ENCODE measurements at places on chromosomes 7 and 10. TPM values are rescaled to one million over a fixed set of nuclear protein-coding genes. Genes with fewer than 3 reads are reported as not detected.

GRCh38 chr7:18538554-18539250 is 43.2 kb downstream of the HDAC9 start:
- DNase-seq, result no peak

GRCh38 chr7:155744971-155745683 is 67.1 kb downstream of the SHH start:
- DNase-seq, result no peak

DNA sequence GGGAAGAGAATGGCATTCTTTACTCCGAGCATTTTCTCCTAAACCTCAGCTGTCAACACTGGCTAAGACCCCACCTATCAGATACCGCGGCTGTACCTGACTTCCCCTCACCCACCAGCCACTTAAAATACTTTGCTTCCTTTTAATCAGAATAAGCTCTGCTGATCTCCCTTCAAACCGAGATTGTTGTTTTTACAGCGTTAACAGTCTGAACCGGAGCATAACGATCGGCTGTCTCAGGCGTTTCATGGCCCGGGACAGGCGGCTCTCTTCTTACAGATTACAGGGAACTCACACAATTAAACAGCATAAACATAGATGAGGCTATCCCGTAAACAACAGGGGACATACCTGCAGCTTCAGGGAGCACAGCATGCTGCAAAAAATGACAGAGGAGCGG is 174.3 kb upstream of the RNF32 start:
- DNase-seq, result no peak

- no peak for DNase-seq
Observed at GRCh38 chr10:10996966-10997620, 20.6 kb upstream of the CELF2 start.

- no peak for DNase-seq
Observed at GRCh38 chr10:13291821-13292773, 7.8 kb downstream of the PHYH start.

GRCh38 chr7:4085937-4086691 is 596.0 kb upstream of the FOXK1 start:
- no peak for DNase-seq

GRCh38 chr10:14365266-14365665 is 34.5 kb upstream of the FRMD4A start:
- DNase-seq, result no peak

- no peak for DNase-seq
Observed at GRCh38 chr10:103871006-103871405, 15.6 kb upstream of the SH3PXD2A start.

GRCh38 chr7:36400606-36401005 is 10.9 kb downstream of the ANLN start:
- no peak for DNase-seq

DNA sequence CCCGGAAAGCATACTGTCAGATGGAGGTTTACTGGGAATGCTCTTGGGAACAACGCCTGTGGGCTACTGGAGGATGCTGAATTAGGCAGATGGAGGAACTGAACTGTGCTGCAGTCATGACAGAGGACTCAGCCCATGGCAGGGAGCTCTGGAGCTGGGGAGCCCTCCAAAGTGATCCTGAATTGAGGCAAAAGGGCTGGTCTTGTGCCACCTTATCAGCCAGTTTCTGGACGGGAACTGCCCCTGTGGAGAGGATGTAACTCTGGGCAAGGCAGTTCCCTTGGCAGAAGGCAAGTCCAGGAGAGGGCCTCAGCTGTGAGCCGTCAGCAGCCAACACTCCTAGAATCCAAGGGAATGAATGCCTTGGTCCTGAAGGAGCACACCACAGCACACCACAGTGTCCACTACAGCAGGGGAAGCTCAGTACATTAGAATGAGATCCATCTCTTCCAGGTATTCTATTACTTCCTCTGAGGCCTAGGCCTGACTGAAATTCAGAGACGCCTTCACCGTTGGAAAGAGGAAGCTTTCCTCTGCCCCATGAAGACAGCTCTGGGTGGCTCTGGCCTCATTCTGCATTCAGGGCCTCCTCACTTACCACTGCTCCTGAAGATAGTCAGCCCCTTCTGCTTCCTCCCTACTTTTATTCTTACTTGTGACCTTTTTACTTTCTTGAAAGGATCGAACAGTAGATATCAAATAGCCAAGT is 139.6 kb upstream of the GPR26 start:
- DNase-seq, result no peak

- DNase-seq, result no peak
Observed at GRCh38 chr7:51080622-51081269, 235.9 kb downstream of the COBL start.

- no peak for DNase-seq
Observed at GRCh38 chr7:83985821-83986220, 208.8 kb downstream of the SEMA3A start.

GRCh38 chr10:126425032-126425431 is 36.8 kb upstream of the ADAM12 start:
- DNase-seq, result no peak

DNA sequence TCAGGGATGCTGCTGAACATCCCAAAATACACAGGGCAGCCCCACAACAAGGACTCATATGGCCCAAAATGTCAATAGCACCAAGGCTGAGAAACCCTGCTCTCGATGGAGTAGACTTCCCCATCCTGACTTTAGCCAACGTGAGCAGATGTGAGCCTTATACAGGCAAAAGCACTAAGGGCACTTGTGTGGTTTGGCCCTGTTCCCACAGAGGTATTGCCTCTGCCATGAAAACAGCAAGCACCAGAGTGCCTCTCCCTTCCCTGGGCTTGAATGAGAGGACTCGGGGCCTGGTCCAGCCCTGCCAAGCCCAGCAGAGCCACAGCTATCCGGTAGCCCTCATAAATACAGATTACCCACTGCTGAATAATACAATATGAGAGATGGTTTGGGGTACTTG is 47.5 kb downstream of the ACSM6 start:
- no peak for DNase-seq

DNA sequence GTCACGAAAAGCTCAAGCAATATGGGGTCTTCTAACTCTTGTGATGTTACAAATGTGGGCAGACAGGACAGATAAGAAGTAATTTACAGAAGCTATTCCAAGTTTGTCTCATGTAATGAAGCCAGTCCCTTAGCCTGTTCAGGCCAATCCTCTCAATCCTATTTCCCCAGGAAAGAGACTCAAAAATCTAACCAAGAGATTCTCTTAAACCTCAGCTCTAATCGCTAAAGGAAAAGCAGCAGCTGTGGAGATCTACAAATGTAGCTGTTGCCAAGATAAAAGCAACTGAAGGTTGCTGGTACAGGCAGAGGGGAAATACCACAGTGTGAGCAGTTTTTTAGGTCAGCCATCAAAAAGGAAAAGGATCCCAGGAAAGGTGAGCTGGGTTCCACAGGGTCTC is 39.3 kb downstream of the ANK3 start:
- no peak for DNase-seq

- no peak for DNase-seq
Observed at GRCh38 chr10:59781511-59781910, 28.3 kb upstream of the MRLN start.

DNA sequence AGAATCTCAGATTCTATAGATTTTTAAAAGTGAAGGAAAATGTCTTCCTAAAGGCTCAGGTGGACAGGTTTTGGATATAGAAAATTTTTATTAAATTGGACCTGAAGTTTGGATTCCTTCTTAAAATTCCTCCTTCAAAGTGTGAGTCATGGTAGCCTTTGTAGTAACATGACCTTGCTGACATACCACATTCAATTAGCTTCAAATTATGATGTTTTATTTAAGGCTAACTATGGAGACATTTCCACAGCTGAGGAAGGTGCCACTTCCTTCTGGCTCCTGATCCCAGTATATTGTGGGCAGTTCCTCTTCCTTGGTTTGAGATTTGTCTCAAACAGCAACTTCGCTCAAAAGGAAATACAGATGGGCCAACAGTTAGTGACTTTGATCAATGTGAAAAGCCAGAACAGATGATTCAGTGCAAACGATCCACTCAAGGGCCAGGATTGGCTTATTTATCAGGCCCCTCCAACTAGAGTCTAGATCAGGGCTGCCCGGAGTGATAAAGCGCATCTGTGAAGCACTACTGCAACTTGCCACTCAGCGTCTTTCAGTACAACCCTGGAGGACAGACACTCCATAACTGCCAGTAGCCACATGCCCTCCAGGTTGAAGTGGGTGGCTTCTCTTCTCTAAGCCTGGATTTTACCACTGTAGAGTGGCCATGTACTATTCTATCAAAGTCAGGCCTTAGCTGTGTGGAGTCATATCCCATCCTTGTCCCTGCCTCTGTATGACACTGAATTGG is 573.5 kb downstream of the KIF20B start:
- no peak for DNase-seq

- no peak for DNase-seq
Observed at GRCh38 chr7:55050281-55050680, 31.5 kb downstream of the EGFR start.

DNA sequence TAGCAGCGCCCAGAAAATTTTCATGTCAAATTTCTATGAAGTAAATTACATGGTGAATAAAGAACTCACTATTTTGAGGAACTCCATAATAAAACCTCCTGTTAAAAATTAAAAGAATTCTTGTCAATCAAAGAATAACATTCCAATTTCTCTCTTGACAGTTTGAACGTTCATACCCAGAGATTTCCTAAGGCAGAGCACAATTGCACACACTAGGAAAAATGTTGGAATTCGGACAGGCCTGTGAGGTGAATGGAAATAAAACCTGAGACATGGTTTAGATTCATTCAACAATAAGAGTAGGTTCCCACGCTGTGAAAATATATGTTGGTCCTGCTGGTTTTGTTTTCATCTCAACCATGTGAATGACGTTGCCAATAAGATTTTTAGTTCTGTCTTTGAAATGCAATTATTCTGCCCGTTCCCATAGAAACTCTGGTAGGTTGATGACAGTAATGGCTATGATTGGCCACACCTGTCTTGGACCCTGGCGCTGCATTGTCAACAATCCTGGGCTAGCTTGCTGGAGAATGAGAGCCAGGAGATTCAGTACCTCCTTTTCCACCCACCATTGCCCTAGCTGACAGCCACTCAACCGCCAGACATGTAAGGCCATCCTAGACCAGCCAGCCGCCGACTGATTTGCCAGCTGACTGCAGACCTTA is 43.3 kb upstream of the RAPGEF5 start:
- DNase-seq, result no peak

GRCh38 chr7:47471358-47471703 is 110.6 kb downstream of the TNS3 start:
- no peak for DNase-seq

- no peak for DNase-seq
Observed at GRCh38 chr7:84339306-84339705, 144.7 kb upstream of the SEMA3A start.

DNA sequence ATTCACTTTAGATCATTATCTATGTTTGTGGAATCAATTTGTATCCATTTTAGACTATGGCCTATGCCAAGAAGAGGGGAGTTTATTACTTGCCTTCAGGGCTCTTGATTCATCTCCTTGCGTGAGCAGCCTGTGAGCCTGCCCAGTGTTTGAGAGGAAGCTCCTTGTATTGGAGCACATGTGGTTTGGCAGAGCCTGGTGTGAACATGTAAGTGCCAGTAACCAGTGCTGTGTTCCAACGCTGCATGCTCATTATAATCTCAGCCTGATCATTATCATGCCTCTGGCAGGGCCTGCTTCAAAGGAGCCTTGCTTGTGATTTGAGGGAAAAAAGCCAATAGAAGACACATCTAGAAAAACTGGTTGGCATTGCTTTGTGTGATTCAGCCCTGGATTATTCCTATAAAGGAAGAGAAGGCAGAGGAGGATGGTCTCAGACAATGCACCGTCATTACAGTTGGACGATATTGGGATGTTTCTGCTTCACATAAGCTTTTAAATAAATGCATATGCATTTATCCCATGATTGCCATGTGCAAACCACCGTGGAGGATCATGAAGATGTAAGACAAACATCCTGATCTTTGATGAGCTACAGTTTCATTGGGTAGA is 203.4 kb upstream of the AHR start:
- no peak for DNase-seq

GRCh38 chr10:96502561-96503282 is 11.0 kb downstream of the TLL2 start:
- no peak for DNase-seq

GRCh38 chr7:90512821-90513254 is 43.4 kb downstream of the PTTG1IP2 start:
- no peak for DNase-seq

DNA sequence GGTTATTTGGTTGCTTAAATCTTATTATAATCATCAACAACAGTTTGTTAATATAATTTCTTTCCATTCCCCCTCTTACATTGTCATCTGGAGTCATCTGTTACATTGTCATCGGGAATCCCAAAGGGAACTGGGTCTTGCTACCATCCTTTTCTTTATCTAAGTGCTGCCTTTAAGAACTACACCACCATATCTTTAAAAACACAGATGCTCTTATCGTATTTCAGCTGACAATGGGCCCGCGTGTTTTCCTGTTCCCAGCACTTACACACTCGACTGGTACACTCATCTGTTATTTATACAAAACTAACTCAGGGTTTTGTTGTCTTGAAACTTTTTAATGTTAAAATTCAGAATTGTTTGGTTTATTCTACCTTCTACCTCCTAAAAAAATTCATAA is 256.2 kb upstream of the MGMT start:
- DNase-seq, result no peak

- DNase-seq, result no peak
Observed at GRCh38 chr10:36280321-36280741, 638.2 kb upstream of the FZD8 start.

- DNase-seq, result no peak
Observed at GRCh38 chr10:95391164-95391563, 100.4 kb upstream of the PDLIM1 start.

Gene RNF148
- not detected for total RNA-seq

Gene HOXA11
- total RNA-seq, result not detected

Gene TCTN3
- 28.3 TPM for total RNA-seq

Gene KCNH2
- total RNA-seq, result 0.66 TPM

Gene GHRHR
- total RNA-seq, result not detected

Gene STEAP1
- total RNA-seq, result 0.16 TPM

Gene OR9A2
- total RNA-seq, result not detected

Gene CHAT
- total RNA-seq, result not detected

Gene CNNM1
- 0.58 TPM for total RNA-seq

Gene DRGX
- total RNA-seq, result not detected

Gene GLI3
- 0.03 TPM for total RNA-seq

Gene SCIN
- total RNA-seq, result 0.08 TPM

Gene STEAP4
- total RNA-seq, result 0.05 TPM

Gene AKR1D1
- total RNA-seq, result not detected

Gene RPS24
- total RNA-seq, result 2,104 TPM
